ENCODE measurements at places on chromosomes 6 and 20. TPM values are rescaled to one million over a fixed set of nuclear protein-coding genes. Genes with fewer than 3 reads are reported as not detected.

The COL21A1 gene
- 12.0 TPM for total RNA-seq

The GLP1R gene
- total RNA-seq: not detected

The KCNK17 gene
- not detected for total RNA-seq

The APOM gene
- total RNA-seq: 1.2 TPM

The NKX2-2 gene
- not detected for total RNA-seq

The CEP162 gene
- 10.1 TPM for total RNA-seq

The WFDC12 gene
- total RNA-seq: not detected

The TPD52L1 gene
- total RNA-seq: 11.1 TPM

The PDYN gene
- not detected for total RNA-seq
